ENCODE measurements at places on chromosomes 2 and 18.

GRCh38 chr2:54575379-54575888, 119.3 kb downstream of the SPTBN1 start:
- no peak for DNase-seq

GRCh38 chr18:3703732-3704176, 253.8 kb downstream of the TGIF1 start:
- peak; percentile 13 for DNase-seq

DNA sequence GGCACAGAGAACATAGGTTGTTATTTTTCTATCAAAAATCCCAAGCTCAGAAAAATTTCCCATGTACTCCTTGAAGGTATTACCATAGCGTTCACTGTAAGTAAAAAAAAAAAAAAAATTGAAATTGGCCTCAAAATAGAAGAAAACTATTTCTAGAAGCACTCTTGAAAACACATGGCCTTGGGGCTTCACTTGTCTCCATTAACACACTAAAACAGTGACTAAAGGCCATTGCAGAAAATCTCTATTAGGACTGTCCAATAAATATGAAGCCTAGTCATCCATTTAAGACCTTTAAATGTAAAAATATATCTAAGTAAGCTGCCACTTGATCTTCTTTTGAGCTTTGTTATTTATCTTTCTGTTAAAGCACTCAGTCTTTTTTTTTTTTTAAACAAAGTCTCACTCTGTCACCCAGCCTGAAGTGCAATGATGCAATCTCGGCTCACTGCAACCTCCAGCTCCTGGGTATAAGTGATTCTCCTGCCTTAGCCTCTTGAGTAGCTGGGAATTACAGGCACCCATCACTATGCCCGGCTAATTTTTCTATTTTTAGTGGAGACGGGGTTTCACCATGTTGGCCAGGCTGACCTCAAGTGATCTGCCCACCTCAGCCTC, 35.8 kb downstream of the CCDC68 start:
- no peak for DNase-seq

DNA sequence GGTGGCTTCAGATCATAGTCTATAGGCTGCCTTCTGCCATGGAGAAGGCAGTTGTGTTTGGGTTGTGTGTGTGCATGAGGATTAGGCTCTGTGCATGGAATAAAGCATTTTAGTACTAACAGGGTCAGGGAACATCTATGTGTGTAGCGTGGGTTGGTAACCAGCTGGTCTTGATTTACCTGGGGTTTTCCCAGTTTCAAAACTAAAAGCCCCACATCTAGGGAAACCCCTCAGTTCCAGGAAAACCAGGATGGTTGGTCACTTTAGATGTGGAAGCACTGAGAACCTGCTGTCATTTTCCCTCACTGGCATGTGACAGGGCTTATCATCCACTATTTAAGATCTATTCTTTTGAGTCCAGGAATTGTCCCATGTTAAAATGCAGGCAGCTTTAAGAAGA, 116.3 kb downstream of the POLE4 start:
- DNase-seq: no peak

- DNase-seq: no peak
Observed at GRCh38 chr2:231063347-231063746, 6.7 kb downstream of the PSMD1 start.

GRCh38 chr2:147688242-147688641, 156.6 kb upstream of the ACVR2A start:
- no peak for DNase-seq

- DNase-seq: no peak
Observed at GRCh38 chr2:171652416-171652785, 34.9 kb upstream of the DYNC1I2 start.

DNA sequence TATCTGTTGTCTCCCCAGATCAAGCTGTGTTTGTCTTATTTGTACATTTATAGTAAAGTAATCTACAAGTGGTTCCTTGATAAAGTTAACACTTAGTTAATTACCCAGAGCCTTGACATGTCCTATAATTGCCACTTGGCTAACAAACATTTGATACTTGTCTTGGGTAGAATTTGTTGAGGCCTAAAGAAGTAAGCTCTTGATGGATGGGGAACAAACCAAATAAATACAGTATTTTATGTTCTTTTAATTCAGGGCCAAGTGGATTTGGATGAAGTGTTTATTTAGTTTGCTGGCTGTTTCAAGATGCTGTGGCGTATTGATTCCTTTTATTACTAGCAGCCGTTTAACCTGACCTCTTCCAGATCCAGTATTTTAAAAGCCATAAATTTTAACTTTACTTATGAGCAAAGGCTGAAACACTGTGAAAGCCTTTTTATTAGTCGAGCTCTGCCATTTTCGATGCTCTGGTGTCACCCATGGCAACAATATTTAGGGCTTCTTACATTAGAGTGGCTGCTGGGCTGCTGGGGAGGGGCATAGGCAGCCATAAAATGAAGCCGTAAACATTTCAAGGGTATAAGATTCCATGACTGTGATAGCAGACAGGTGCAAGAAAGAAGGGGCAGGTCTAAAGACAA, 401.6 kb upstream of the NRP2 start:
- DNase-seq: no peak

GRCh38 chr2:109604597-109604996, 9.2 kb downstream of the SEPTIN10 start:
- no peak for DNase-seq

- DNase-seq: no peak
Observed at GRCh38 chr18:58256316-58257080, 212.5 kb downstream of the NEDD4L start.

GRCh38 chr2:206084870-206085741, 868 bp downstream of the INO80D start:
- peak; percentile 63 for DNase-seq

GRCh38 chr2:242038166-242038927, 168.8 kb downstream of the RTP5 start:
- DNase-seq: no peak

DNA sequence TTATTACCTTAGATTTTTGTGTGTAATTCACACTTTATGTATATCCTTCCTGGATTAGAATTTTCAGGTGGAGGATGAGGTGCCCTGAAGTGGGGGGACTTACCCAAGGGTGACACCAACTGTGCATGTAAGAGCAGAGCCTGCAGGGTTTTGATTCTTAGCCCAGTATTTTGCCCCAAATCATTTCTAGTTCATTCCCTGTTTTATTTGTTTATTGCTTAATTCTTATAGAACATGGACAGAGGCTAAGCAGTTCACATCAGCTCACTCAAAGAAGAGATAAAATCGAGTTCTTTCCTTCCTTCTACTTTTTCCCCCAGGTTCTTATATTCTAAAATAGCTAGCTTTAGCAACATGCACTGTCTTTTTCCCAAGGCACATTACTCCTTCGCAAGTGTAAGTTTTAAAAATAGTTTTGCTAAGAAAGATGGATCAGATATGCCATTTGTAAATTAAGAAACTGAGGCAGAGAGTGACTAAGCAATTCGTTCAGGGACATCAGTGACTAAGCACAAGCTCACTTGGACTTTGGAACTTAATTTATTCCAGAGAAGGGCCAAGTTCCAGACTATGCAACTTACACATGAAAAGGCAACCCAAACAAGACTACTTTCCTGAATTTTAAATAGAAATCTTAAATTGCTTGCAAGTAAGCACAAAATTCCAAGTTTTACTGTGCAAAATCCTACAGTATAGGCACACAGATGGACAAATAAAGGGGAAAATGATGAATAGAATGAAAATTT, 427.9 kb upstream of the POU3F3 start:
- no peak for DNase-seq

GRCh38 chr2:98809878-98810587, 79.1 kb upstream of the MGAT4A start:
- DNase-seq: no peak

- no peak for DNase-seq
Observed at GRCh38 chr2:71252862-71253261, 26.0 kb upstream of the PAIP2B start.

DNA sequence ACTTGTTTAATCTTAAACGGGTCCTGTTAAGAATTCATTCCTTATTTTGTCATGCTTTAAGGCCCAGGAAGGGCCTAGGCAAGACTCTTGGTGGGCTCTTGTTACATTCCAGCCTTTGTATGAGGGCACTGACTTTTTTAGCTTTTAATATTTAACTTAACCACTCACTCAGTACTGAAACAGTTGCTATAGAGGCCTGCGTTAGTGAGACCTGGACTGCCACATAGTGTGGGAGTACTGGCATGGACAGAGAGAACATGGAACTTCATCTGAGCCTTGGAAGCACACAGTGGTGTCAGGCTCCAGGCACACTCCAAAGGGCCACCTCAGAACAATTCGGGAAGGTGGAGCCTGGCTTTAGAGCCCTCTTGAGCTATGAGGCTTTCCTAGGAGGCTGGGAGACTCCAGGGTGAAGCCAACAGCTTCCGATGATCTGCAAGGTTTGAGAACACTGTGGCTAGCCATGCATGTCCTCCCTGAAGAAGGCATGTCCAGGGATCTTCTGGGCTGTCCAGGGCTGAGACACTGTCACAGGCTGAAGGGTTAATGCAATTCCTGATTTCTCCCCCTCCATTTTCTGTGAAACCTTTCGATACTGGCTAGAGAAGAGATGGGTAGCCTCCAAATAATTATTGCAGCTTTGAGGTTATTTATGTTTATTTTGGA, 155.4 kb upstream of the ACAA2 start:
- DNase-seq: no peak

DNA sequence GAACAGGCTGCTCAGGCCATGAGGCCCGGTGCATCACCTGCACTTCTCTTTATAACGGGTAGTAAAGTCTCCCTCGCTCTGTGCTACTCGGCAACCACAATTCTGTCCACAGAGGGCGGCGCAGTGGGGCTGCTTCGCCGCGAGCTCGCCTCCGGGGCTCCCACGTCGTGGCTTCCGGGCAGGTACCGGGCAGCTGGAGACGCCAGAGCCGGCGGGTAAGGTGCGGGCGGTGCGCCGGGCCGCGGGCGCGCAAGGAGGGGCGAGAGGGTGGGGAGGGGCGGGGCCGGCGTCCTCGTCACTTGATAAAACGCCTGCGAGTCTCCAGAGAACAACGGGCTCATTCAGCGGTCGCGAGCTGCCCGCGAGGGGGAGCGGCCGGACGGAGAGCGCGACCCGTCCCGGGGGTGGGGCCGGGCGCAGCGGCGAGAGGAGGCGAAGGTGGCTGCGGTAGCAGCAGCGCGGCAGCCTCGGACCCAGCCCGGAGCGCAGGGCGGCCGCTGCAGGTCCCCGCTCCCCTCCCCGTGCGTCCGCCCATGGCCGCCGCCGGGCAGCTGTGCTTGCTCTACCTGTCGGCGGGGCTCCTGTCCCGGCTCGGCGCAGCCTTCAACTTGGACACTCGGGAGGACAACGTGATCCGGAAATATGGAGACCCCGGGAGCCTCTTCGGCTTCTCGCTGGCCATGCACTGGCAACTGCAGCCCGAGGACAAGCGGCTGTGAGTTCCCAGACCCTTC, at the start of gene ITGA6:
TSS of gene ITGA6 (plus strand) at position 331 of the 734 bp plus-strand sequence.
- peak; percentile 84 for DNase-seq

- peak; percentile 64 for DNase-seq
Observed at GRCh38 chr2:171247741-171248662, 87.3 kb upstream of the TLK1 start.

DNA sequence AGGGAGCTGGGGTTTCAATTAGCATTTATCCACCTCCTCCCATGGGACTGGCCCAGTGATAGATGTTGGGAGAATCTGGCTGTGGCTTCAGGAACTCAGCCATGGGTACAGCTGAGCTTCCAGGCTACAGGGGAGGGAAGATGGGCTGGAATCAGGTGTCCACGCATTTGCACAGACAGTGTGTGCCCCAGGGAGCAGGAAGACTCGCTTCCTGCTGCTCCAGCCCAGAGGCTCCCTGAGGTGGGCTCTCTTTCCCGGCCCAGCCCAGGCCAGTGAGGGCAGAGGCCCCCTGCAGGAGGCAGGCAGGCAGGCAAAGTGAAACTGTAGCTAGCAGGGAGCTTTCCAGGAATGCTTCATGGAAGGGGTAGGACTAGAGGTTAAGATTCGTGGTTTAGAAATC, 28.7 kb downstream of the DYSF start:
- DNase-seq: no peak

DNA sequence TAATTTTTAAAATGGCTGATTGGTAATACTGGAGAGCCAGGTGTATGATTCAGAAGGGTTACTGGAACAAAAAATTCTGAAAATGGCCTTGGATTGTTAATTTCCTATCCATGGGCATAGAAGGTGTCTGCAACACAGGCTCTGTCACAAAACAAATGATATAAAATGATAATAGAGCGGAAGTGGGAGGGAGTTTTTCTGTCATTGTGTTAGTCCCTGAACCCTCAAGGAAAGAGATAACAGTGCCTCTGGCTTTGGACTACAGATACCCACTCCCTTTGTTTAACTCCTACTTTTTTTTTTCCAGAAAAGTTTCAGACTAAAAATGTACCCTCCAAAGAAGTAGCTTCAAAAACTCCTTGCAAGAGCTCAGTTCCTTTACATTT, 28.0 kb upstream of the YES1 start:
- no peak for DNase-seq

DNA sequence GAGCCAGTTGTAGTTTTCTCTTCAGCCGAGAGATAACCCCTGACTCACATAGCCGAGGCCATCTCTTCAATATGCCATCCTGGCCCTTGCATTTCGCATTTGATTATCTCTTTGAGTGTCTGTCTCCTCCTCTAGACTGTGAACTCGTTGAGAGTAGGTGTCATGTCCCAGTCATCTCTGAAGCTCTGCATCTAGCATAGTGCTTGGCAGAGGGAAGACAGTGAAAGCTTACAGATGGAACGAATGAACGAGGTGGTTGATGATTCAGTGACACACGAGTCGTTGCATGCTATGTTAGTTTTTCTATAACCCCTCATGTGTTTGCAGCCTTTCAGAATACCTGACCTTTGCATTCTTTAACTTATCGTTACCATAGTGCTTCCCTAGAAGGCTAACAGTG, 59.9 kb upstream of the CYRIA start:
- DNase-seq: no peak

GRCh38 chr18:76374330-76375281, 120.4 kb downstream of the ZNF516 start:
- peak; percentile 37 for DNase-seq

DNA sequence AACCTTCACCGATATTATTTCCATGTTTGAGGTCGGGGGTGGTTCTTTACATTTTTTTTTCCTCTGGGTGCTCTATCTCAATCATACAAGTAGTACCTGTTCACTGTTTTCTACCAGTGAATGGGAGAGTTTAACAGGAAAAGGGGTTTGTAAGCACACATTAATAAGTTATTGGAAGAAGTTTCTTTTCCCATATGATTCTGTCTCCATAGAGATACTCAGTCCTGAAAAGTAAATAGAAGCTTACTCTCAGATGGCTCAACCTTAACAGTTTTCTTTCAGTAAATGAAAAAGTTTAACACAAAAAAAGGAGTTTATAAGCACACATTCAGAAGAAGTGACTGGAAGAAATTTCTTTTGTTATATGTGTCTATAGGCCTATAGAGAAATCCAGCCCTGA, 995.6 kb upstream of the SLC39A10 start:
- DNase-seq: no peak

All from CD4-positive, alpha-beta T cell treated with Interleukin-4 for 1 hour (primary cell).